NCI-H226 (cell line): ENCODE measurements at places on chromosomes 1 and 21.

GRCh38 chr1:53448241-53448841, 10.9 kb upstream of the DMRTB1 start:
- peak; percentile 21 for DNase-seq

GRCh38 chr1:53968125-53968513, 22.0 kb downstream of the LRRC42 start:
- DNase-seq: no peak

GRCh38 chr1:170545476-170545875, 13.5 kb downstream of the GORAB start:
- no peak for DNase-seq

DNA sequence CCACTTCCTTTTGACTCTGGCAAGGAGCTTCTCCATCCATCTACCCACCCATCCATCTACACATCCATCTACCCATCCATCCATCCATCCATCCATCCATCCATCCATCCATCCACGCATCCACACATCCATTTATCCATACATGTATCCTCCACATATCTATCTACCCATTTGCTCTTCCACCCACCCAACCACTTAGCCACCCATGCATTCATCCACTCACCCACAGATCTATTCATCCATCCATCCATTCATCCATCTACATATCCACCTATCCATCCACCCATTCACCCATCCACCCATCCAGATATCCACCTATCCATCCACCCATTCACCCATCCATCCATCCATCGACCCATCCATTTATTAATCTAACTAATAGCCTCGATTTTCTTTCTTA, 23.0 kb upstream of the KANK4 start:
- no peak for DNase-seq

DNA sequence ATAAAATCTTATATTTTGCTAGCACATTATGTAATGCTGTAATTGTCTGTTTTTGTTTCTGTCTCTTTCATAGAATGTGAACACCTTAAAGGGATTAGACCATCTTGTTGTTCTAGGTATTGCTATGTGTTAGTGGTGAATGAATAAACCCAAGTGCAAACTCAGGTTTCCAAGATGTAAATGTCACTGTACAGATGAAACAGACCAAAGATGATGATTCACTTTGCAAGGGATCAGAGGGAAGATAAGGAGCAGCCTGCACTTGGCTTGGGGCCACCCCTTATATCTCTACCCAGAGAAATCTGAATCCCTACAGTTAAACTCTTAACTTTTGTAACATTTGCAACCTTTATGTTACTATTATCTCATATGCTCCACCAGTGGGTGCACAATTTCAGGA, 25.4 kb downstream of the UROD start:
- DNase-seq: peak; percentile 37

- no peak for DNase-seq
These were observed 147.7 kb upstream of the CACNA1E start for GRCh38 chr1:181335631-181336030.

DNA sequence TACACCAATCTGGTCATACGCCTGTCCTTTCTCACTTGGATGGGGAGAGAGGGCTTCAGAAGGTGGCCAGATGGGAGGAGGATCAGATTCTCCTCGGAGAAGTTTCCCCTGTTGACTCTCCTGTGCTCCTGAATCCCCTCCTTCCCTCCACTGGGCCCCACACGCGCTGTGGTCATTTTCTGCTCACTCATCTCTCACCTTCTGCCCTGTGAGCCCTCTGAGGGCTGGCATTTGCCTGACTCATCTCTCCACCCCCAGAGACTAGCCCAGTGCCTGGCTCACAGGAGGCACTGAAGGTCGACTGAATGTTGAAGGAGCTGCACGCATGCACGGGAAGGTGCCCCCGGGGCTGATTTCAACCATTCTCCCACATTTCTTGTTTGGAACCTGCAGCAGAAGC, 14.2 kb downstream of the ABCA4 start:
- DNase-seq: no peak

DNA sequence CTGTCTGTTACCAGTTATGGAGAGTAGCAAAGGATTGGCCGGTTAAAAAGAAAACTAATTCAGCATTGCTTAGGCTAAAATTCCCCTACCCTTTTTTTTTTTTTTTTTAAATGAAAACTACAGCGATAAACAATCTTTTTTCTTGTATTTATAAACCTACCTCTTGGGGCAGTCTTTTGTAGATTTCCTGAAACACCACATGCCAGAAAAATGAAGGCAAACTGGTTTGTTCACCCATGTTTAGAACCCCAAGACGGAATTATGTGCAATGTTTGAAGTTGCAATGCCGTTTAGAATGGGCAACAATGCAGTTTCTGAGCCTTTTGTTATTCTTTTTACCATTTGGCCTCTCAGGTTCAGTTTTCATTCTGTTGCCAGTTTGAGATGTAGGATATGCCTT, 59.1 kb downstream of the PRDM2 start:
- DNase-seq: no peak

DNA sequence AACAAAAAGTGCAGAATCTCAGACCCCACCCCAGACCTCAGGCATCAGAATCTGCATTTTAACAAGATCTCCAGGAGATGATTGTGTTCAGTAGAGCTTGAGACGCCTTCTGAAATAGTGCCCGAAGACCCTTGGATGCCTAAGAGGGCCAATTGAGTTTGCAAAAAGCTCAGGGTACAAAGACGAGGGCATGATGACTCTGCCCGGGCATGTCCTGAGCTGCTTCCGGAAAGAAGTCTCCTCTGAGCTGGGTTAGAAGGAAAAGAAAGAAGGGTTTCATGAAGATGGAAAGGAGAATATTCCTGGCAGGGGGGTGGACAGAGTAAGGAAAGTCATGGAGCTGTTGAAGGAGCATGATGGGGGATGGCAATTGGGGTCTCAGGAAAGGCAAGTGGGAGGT, 246.1 kb upstream of the TMEM51 start:
- DNase-seq: no peak

- DNase-seq: no peak
These were observed 120.6 kb upstream of the RAVER2 start for GRCh38 chr1:64624218-64624713.

GRCh38 chr1:160726114-160726497, 12.9 kb upstream of the SLAMF7 start:
- no peak for DNase-seq

DNA sequence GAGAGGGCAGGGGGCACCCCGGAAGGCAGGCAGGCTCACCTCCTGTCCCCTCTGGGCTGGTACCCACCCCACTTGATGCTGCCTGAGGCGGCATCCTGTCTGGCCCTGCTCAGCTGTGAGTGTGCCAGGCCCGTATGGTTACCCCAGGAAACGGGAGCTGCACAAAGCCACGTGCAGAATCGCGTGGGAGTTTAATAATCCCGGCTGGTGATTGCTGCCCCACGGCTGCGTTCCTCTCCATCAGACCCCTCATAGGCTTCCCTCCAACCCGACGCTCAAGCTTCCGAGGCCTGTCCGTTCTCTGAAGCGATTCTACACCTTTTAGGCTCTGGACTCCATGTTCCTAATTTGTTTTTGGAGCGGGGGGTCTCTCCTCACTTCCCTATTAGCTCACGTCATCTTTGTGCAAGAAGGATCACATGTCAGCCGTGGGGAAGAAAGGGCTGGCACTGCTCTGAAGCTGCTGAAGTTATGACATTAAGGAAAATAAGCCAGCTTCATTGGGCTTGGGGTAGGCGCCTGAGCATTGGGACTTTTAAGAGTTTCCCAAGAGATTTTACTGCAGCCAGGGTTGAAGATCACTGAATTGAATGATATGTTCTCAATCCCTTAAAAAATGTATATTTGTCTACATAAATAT, 1.1 kb upstream of the B3GALT5 start:
- DNase-seq: no peak

DNA sequence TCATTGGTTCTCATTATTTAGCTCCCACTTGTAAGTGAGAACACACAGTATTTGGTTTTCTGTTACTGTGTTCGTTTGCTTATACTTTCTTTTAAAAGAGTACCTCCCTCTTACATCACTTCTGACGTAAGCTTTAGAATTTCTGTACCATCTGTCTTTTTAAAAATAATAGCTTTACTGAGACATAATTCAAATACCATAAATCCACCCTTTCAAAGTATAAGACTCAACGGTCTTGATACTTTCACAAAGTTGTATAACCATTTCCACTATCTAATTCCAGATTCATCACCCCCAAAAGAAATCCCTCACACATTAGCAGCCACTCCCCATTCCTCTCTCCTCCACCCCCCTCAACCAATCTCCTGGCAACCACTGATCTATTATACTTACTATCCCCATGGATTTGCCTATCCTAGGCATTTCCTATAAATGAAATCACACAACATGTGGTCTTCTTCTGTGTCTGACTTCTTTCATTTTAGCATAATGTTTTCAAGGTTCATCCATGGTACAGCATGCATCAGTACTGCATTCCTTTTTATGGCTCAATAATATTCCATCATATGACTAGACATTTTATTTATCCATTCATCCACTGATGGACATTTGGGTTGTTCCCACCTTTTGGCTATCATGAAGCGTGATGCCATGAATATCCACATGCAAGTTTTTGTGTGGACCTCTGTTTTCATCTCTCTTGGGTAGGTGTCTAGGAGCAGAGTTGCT, 104.7 kb downstream of the HLCS start:
- peak; percentile 46 for DNase-seq

GRCh38 chr1:34684266-34684665, 70.6 kb upstream of the GJB5 start:
- DNase-seq: no peak

DNA sequence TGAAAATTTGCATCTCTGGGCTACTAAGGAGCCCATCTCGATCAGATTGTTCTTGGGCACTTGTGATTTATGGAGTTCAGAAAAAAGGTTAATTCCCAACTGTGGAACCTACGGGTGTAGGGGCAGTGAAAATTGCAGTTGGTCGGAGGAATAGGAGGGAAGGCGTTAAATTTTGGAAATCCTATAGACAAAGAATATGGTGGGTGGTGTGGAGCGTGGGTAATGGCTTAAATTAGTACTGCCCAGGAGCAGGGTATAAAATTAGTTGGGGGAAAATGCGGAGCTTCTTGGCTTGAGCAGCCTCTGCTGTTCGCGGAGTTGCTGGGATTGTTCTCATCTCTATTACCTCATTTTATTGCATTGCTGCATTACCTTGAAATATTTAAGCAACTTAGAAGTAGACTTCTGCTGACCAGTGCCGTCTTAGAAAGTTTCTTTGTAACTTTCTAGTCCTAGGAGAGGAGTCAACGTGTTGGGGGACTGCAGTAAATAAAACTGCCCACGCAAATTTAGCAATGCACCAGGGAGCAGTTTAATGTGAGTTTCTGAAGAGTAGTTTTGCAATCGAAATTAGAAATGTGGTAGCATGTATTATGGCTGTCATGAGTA, 514 bp downstream of the S1PR1 start:
- peak; percentile 73 for DNase-seq

DNA sequence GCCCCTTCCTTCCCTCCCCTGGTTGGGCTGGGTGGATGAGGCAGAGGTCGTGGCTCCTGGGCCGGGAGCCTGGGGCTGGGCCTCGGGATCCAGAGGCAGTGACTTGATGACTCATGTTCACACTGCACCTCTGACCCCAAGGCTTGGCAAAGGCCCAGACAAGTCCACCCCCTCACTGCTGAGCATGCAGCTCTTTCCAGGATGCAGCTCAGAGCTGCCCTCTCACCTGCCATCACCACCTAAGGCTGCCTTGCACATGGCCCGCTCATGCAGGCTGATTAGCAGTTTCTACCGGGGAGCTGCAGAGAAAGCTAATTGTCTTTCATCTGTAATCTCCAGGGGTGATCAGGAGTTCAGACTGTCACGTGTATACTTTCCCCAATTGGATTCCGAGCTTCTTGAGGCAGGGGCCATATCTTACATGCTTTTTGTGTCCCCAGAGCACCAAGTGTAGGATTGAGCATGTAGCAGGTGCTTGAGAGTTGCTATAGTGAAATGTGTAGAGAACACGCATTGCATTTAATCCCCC, 62.1 kb downstream of the LRRN2 start:
- peak; percentile 58 for DNase-seq

DNA sequence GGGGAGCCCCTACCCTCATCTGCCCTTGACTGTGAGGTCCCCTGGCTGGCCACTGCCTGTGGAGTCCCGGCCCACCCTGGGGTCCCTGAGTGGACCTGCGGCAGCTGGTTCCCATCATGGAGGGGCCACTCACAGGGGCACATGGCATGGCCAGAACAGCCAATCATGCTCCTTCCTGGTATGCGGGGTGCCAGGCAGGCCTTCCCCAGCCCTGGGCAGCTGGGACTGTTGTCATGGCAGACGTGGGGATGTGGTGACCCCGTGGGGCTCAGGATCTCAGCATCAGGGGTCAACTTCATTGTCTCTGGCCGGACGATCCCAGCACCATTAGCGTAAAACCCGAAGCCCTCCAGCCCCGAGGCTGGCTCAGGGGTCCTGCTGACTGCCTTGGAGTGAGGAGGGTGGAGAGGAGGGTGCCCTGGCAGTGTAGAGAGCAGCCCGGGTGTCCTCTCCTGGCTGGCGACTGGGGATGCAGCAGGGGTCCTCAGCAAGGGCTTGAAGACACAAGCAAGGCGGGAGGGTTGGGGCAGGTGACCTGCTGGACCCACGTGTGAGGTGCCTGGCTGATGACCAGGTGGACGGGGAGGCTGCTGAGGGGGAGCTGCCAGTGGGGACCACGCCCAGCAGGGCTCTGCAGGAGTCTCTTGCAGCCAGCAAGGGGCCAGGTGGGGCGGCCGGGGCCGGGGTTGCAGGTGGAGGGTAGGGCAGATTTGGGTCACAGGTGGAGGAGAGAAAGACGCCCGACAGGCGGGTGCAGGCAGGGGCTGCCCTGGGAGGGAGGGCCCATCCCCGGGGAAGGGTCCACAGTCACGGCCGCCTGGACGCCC, 45.1 kb downstream of the TRIM11 start:
- no peak for DNase-seq

- no peak for DNase-seq
These were observed 243.9 kb downstream of the RRAGC start for GRCh38 chr1:38615680-38616079.

GRCh38 chr1:173191011-173191705, 16.0 kb downstream of the TNFSF4 start:
- DNase-seq: no peak

DNA sequence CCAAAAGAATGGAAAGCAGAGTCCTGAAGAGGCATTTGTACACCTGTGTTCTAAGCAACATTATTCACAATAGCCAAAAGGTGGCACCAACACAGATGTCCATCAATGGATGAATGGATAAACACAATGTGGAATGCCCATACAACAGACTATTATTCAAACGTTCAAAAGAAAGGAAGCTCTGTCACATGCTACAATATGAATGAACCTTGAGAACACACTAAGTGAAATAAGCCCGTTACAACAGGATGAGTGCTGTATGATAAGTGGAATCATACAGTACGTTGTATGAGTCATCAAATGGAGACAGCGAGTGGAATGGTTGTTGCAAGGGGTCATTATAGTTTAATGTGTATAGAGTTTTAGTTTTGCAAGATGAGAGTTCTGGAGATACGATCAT, 80.1 kb downstream of the SH3BGR start:
- no peak for DNase-seq

- no peak for DNase-seq
These were observed 58.7 kb downstream of the SMYD3 start for GRCh38 chr1:246448373-246448772.

GRCh38 chr1:7616953-7617352, 154.1 kb upstream of the VAMP3 start:
- no peak for DNase-seq
